ENCODE measurements at places on chromosomes 12 and 14. TPM values are rescaled to one million over a fixed set of nuclear protein-coding genes. Genes with fewer than 3 reads are reported as not detected.

TIGAR gene
- total RNA-seq, result 13.7 TPM

BCL11B gene
- 1.1 TPM for total RNA-seq

PRR4 gene
- total RNA-seq, result 2.2 TPM

PARPBP gene
- total RNA-seq, result 23.5 TPM

C1R gene
- 4.3 TPM for total RNA-seq
